Non-pigmented ciliary epithelial cell (primary cell): ENCODE measurements at places on chromosomes 12 and 14.
A peak's percentile ranks its signal among the peaks of the same experiment; 100 is the strongest.

GRCh38 chr12:21296751-21297406 lies 37.8 kb downstream of the SLCO1A2 start:
- no peak for DNase-seq

GRCh38 chr12:84986586-84986985 lies 49.5 kb downstream of the TSPAN19 start:
- no peak for DNase-seq

GRCh38 chr12:81332054-81332453 lies 254.2 kb downstream of the ACSS3 start:
- no peak for DNase-seq

- no peak for DNase-seq
These were observed 338.1 kb downstream of the SOX5 start for GRCh38 chr12:23611320-23611719.

DNA sequence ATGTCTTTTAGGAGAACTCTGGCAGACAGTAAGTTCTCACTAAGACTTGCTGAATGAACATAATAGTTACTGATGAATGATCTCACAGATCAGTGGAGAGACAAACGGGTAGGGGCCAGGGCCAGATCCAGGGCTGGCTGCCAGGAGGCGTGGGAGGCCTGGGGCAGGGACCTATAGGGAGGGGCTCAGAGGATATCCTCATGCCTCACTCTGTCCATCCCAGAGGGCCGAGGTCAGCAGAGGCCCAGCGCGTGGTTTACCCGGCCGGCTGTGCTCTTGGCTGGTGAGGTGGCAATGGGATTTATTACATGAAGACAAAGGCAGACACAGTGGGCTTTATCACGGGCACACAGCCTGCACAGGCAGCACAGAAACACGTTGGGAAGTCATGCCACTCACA lies 85.4 kb downstream of the CHGA start:
- no peak for DNase-seq

- no peak for DNase-seq
These were observed 130.9 kb downstream of the GPR135 start for GRCh38 chr14:59334253-59334652.

DNA sequence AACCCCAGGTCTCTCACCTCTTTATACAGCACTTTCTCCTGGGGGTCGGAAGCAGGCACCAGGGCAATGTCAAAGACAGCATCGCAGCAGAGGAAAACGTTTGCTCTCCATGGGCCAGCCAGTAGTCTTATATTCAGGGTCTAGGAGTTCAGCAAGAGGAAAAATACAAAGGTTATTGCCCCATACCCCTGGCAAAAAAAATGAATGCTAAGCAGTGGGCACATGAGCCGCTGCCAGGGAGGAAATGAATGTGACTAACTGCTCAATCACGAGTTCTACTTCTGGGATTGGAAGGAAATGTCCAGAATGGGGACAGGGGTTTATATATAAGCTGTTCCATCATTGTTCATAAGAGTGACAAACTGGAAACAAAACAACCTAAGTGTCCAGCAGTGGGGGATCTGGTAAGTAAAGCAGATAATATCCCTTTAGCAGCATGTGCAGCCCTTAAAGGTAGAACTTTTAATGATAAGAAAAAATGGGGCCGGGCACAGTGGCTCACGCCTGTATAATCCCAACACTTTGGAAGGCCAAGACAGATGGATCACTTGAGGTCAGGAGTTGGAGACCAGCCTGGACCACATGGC lies 53.8 kb downstream of the PHETA1 start:
- no peak for DNase-seq

DNA sequence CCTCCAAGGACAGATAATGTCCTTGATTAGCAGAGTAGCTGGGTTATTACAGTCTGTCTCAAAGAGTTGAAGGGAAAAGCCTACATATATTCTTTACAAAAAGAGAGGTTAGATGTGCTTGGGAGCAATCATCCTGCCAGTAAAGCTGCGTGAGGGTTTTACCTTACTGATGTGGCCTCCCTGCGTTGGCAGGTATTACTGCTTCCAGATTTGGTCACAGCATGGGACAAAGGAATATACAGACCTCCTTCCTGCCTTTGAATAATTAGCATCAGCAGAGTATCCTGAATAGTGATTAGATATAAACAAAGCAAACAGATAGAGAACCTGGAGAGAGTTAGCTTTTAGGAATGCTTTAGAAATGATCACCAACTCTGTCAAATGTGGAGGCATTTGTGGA lies 69.6 kb downstream of the TMTC2 start:
- DNase-seq = no peak

DNA sequence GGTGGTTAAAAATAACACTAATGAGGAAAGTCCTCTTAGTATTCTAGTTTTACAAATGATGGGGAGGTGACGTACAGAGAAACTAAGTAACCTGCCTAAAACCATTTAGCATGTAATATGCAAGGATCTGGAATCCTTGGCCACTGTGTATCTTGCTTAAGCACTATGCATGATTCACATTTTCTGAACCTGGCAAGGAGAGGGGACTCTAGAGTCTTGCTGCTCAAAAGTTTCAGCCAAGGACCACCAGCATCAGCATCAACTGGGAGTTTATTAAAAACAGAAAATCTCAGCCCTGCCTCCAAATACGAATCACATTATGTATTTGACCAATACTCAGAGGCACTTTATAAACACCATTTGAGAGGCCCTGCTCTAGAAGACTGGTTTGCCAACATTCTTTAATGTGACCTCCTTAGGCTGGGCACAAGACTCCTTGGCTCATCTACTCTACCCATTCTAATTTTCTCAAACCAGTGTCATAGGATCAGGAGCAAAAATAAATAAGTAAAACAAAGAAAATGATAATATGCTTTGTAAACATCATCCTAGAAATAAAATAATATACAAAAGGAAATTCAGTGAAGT lies 52.9 kb downstream of the ABCC9 start:
- DNase-seq = no peak

DNA sequence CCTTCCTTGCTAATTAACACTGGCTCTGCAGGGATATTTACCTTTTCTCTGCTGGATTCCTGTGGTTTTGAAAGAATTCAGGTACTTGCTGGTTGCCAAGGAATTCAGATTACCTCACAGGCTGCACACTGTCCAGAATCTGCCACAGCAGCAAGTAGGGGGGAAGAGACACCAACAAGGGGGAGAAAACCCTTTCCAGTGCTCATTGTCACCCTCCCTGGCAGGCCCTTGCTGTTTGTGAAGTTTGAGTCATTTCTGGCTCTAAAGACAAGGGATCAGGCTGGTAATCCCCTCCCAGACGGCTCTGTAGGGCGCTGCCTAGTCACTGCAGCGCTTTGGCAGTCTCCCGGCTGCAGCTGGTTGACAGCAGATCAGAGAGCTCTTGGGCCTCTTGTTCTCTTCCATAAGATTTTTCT lies 50.8 kb downstream of the TTLL5 start:
- DNase-seq = peak; percentile 74

GRCh38 chr14:73245480-73246325 lies 8.4 kb downstream of the PAPLN start:
- DNase-seq = no peak

- DNase-seq = no peak
These were observed 145.0 kb downstream of the CCER1 start for GRCh38 chr12:90809940-90810339.

DNA sequence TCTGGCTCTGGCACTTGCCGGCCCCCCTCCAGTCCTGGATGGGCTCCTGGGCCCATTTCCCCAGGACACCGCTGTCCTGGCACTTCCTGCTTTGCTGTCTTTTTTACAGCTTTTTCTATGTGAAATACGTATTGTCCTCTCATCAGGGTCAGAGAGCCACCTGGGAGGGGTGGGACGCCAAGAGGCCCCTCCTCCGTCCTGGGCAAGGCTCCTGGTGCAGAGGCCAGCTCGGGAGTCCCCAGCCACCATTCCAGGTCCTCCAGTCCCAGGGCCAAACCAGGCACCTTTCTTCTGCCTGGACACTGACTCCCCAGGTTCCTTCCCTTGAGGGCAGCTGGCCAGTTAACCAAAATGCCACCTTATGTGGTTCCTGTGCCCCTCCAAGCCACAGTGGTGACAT lies 22.8 kb downstream of the ARL6IP4 start:
- DNase-seq = no peak

DNA sequence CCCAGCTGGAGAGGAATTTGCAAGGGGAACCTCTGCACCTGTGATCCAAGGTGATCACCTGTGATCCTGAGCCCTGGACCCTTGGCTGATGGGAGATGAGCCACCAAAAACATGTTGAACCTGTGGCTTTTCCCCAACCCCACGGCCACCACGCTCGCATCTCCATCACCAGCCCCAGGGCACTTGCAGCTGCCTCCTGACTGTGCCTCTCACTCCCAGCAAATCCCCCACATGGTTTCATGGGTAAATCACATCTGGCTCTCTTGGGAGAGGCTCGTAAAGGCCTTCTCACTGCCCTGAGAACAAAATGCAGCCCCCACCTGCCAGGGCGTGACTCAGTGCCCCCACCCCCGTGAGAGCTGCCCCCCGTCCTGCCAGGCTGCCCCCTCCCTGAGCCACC lies 76.0 kb downstream of the RFLNA start:
- DNase-seq = no peak

DNA sequence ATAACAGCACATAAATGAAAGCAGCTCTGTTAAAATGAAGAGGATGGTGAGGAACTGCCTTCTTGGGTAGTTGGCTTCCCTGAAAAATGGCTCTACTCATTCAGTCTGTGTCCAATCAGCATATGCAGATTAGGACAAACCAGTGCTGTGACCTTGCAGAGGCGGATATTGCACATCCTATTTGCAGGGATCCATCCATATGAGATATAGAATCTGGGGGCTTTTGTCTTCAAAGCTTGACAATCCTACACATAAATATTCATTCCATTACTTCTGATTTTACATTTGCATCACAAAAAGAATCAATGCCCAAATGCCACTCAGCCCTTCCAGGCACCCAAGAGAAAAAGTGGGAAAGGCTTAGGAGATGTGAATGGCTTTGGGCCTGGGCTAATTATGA lies 383.7 kb downstream of the EMP1 start:
- DNase-seq = no peak

GRCh38 chr14:64550621-64551333 lies 1.0 kb downstream of the PPP1R36 start:
- no peak for DNase-seq

GRCh38 chr14:104795781-104796686 lies 486 bp upstream of the AKT1 start:
- DNase-seq = no peak

GRCh38 chr12:121383601-121384021 lies 16.3 kb upstream of the RNF34 start:
- no peak for DNase-seq

DNA sequence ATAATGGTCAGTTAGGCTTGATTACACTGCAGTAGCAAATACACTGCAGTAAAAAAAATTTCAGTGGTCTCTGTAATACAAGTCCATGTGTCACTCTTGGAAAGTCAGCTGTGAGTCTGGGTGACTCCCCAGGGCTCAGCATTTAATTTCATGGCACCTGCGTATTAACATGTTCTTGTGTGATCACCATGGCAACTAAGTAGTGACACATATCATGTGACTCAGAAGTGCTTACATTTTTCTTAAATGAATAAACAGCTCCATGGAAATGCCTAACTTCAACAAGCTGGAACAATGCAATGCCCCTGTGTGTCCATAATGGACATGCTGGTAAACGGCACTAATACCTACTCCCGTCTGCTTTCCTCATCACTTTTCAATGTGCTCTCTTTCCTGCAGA lies 88.5 kb upstream of the ANO4 start:
- peak; percentile 68 for DNase-seq

- no peak for DNase-seq
These were observed 102.0 kb downstream of the PRMT8 start for GRCh38 chr12:3592856-3593625.

DNA sequence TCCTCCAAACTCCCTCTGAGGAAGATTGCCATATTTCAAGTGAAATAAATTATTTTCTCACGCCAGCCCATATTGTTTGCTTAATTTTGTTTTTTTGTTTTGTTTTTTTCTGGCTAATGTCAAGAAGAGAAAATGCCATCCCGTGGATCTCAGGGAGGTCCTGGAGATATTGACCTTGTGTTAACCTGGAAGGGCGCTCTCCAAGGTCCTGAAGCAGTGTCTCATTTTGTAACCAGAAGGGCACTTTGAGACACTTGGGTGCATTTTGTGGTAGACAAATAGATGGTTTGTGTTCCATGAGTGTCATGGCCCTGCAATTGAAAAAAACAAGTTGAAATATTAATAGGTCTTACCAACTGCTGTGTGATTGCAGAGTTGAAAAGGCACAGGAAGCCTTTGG lies 268.9 kb downstream of the SUDS3 start:
- no peak for DNase-seq

DNA sequence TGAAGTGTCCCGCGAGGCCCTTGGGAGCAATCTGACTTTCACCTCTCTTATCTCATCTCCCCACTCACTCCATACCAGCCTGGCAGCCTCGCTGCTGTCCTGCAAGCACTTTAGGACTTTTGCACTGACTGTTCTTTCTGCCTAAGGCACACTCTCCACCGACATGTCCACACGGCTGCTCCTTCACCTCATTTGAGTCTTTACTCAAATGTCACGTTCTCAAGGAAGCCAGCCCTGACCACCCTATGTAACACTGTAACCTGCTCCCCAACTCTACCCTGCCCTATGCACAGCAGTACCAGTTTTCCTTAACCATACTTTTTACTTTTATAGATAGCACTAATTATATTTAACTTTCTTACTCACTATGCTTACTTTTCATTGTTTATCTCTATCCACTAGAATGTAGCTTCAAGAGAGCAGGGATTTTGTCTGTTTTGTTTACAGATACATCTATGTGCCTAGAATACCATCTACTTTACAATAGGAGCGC lies 32.0 kb downstream of the PRKD1 start:
- DNase-seq = no peak

- no peak for DNase-seq
These were observed 7.3 kb downstream of the C2CD5 start for GRCh38 chr12:22536971-22537544.

DNA sequence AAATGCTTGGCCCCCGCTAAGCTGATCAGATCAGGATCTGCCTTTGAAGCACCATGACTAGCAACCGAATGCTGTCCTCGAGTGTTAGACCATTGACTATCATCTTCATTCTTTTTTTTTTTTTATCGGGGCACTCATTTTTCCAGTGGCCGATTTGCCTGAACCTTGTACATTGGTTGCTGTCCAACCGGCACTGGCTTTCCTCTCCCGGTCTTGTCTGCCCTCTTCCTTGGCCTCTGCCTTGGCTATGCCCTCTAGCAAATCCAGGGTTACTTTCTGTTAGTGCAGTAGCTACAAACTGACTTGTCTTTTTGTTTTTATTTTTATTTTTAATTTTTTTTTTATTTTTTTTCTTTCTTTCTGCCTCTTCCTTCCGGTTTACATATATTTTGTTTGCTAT lies 102.3 kb downstream of the ALG10 start:
- DNase-seq = no peak

DNA sequence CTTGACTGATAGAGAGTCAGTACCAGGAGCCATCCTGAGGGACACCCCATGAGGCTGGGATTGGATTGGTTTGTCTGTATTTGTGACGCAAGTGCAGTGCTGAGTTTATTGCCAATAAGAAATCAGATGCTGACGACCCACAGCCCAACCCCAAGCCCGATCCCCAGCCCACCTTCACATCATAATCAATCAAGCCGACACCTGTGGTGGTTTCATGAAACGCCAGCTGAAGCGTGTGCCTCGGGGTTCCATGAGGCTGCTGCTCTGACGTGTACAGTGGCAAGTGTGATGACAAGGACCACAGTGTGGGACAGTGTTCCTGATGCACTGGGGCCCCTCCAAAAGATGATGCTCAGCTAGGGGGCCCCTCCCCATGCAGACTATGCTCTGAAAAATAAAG lies 62.1 kb upstream of the C14orf180 start:
- no peak for DNase-seq

- peak; percentile 70 for DNase-seq
These were observed 350.1 kb upstream of the ATP2B1 start for GRCh38 chr12:90058704-90059103.

GRCh38 chr12:12392413-12392812 lies 35.5 kb downstream of the BORCS5 start:
- no peak for DNase-seq
